NCI-H524 treated with DMSO at 0.1 percent for 48 hours (cell line): ENCODE measurements at places on chromosomes 2 and 18.

DNA sequence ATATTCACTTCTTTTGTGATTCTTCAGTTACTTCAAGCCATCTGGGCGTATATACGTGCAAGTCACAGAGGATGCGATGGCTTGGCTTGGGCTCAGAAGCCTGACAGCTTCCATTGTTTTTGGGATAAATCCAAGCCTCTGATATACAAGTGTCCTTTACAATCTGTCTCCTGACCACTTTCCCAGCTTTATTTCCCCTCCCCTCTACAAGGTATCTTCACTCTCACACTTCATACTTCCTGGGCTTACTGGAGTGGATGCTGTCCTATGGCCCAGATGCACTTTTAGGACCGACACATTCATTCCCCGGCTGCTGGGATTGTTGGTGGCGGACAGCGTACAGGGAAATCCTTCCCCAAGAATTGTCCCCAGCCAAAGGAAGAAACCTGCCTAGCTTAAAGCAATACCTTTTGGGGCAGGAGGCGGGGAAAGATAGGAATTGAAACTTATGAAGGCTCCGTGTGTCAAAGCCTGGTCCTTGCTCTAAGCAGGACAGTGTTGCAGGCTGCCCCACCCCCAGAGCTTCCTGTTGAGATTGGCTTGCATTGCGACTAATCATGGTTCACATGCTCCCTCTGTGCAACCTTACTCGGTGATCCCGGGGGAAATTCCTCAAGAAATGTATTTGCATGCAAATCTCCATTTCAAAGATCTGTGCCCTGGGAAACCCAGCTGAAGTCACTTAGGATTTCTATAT, 802.9 kb upstream of the ID2 start:
- no peak for DNase-seq

GRCh38 chr2:231100990-231101389, 23.9 kb downstream of the HTR2B start:
- DNase-seq = no peak

- DNase-seq = no peak
These were observed 2.0 kb downstream of the ZNF638 start for GRCh38 chr2:71333619-71334018.

- no peak for DNase-seq
These were observed 28.8 kb downstream of the ITGAV start for GRCh38 chr2:186618696-186619095.

DNA sequence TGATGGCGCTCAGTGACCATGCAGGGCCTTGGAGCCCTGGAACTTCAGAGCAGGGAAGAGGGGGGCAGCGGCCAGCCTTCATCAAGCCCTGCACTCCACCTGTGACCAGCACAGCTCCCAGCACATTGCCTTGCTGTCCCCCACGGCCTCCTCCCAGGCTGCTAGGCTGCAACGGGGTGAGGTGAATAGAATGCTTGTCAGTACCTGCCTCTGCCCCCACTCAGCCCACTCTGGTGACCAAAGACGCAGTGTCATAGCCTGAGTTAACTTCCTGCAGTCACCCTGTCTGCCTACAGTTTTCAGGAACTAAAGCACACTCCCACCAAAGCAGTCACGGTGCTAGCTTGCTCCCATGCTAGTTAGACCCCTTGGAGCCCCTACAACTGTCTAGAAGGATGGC, 72.1 kb downstream of the STPG4 start:
- DNase-seq = no peak

DNA sequence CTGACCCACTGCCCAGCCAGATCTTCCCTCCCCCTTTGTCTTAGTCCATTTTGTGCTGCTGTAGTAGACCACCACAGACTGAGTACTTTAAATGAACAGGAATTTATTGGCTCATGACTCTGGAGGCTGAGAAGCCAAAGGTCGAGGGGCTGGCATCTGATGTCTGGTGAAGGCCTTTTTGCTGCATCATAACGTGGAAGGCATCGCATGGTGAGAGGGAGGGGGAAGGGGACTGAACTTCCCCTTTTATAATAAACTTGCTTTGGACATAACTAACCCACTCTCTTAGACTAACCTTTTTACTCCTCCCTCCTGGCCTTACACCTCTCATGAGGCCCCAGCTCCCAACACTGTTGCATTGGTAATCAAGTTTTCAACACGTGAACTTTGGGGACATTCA, 83.8 kb downstream of the MAP4K4 start:
- DNase-seq = no peak

DNA sequence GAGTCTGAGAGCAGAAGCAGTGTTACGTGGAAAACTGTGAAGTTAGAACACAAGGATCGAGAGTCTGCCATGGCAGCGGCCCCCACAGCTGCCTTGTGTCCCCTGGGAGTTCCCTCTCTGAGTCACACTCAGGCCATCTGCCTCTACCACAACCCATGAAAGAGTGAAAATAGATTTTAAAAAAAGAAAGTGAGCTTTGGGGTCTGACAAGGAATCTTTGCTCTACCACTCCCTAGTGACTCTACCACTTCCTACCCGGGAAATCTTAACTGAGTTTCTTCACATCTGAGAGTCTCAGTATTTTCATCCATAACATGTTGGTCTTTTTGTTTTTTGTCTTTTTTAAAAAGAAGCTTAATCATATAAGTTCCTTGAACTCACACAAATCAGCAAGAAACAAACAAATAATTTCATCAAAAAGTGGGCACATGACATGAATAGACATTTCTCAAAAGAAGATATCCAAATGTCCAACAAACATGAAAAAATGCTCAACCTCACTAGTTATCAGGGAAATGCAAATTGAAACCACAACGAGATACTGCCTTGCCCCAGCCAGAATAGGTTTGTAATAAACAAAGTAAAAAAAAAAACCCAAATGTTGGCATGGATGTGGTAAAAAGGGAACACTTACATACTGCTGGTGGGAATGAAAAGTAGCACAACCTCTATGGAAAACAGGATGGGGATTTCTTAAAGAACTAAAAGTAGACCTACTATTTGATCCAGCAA, 2.4 kb upstream of the MSGN1 start:
- peak; percentile 77 for DNase-seq

DNA sequence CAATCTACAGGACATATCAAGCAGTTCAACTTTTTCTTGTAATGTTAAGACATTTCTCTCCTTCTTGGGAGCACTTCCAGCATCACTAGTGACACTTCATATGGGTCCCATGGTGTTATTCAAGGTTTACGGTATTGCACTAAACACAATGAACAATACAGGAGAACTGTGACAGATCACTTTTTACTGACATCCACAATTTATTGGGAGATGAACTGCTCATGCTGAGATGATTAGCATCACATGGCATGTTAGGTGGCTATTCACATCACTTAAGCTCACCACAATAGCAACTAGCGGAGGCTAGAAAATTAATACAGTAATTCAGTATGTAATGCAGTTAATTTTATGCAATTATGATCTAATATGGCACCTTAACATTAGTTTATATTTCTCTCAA, 264.4 kb downstream of the ERBB4 start:
- DNase-seq = no peak

GRCh38 chr2:105783151-105783738, 38.5 kb downstream of the NCK2 start:
- DNase-seq = no peak

DNA sequence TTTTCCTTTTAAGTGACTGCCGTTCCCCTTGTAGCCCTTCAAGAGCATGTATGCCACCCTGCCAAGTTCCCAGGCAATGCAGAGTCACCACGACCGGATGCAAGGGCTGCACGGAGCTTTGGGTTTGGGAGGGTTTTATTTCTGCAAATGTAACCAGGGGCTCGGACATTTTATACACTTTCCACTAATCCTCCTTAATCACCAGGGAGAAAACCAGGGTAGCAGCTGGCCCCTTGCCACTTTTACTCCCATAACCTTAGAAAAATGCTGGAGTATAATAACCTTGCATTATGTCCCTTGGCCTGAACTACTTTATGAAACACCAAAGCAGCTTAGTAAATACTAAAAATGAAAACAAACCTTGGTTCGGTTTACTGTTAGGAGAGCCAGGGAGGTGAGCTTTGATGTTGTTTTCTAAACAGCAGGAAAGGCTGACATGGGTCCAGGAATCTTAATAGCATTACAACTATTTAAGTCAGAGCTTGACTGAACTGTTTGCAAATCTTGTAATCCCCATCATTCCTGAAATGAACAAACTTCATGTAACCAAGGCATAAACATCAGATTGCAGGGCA, 152.8 kb upstream of the RIOK3 start:
- peak; percentile 59 for DNase-seq

GRCh38 chr2:185306119-185306518, 432.5 kb upstream of the FSIP2 start:
- no peak for DNase-seq

GRCh38 chr2:66421612-66422011, 13.3 kb upstream of the MEIS1 start:
- no peak for DNase-seq

GRCh38 chr2:25341011-25341727, 556 bp downstream of the DNMT3A start:
- DNase-seq = no peak

GRCh38 chr2:143355870-143356269, 226.7 kb downstream of the ARHGAP15 start:
- no peak for DNase-seq

GRCh38 chr2:44582363-44583008, 220.7 kb downstream of the CAMKMT start:
- DNase-seq = no peak

DNA sequence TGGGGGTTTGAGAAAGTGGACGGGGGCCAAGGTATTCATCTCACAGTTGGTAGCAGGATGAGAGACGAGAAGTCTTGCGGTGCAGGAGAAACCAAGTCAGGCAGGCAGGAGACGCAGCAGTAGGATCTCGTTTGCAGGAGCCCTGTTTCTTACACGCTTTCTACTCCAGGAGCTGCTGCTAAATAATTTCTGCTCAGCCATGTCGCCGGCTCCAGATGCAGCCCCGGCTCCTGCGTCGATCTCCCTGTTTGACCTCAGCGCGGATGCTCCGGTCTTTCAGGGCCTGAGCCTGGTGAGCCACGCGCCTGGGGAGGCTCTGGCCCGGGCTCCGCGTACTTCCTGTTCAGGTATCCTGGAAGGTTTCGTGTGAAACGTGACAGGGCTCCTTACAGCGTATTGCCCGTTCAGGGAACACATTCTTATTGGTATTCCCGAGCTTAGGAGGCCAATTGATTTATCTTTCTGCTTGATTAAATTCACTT, 494 bp downstream of the ANKZF1 start:
- no peak for DNase-seq

- DNase-seq = no peak
These were observed 151.0 kb downstream of the HDAC4 start for GRCh38 chr2:239249776-239250175.

- DNase-seq = no peak
These were observed 10.4 kb downstream of the TBR1 start for GRCh38 chr2:161426455-161426921.

DNA sequence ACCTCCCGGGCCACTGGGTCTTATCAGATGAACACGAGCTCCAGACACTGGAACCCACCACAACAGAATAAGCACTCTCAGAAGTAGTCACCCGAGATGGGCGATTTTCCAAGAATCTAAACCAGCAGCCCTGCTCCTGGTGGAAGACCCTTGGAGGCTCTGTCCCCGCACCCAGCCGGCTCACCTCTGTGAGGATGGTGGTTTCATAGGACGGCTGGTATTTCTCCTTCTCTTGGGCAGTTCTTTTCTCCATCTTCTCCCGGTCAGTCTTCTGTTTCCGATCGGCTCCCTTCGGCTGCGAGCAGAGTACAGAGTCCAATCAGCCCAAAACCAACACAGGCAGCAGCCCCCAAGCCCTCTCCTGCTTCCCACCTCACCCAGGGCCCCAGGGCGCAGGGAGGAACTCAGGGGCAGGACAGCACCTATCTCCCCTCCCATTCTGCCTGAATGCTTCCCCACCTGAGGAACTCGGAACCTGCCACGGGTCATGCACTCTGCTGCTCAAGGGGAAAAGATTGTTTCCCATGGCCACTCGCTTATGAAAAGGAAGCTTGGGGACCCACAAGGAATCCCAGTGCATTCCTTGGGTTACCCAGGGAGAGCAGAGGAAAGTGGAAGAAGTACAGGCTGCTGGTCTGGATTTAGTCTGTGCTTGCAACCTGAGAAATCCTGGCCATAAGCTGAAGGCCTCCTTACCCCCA, 42.7 kb downstream of the TFCP2L1 start:
- DNase-seq = no peak

DNA sequence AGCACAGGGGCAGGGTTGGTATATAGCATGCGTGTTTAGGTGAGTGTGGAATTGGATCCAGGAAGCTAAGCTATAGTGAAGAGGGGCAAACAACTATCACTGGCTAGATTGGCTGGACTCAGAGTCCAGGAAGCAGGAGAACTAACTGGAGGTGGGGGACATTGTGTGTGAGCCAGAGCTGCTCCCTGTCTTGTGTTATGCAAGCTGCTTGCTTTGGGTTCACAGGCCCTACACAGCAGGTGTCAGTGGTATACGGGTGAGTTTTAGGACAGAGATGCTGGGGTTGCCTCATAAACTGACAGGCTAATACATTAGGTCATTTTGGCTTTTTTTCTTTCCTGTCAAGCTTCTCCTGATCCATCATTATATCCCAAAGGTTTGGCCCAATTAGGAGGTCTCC, 87.5 kb downstream of the CCDC85A start:
- no peak for DNase-seq

DNA sequence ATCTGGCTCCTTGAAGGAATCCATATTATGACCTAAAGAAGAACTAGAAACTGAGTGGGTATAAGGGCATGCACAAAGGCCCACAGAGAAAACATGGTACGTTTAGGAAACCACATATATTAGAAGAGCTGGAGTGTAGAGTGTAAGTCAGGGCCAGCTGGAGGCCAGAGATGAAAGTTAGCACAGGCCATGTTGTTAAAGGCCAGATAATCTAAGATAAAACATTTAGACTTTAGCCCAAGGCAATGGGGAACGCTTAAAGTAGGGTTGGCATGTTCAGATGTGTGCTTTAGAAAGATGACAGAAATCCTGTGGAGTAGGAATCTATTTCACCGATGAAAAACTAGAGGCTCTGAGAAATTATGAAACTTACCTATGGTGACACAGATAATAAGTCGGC, 229.1 kb upstream of the NRP2 start:
- no peak for DNase-seq

- no peak for DNase-seq
These were observed 8.0 kb upstream of the TMEM214 start for GRCh38 chr2:27024812-27025211.

DNA sequence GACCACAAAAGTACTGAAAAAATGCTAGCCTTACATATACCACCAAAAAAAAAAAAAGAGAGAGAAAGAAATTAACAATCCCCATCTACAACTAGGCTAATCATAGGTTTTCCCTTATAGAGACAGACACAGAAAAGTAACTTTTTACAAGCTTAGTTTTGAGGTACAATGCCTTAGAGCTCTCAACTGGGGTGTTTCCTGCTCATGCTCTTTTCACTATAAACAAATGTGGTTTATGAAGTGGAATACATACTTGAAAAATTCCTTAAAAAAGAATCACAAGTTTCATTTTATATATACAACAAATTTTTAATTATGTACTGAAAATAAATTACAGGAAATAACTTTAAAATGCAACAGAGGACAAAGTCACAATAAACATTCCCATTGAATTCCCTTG, 82.5 kb downstream of the ATL2 start:
- DNase-seq = no peak

DNA sequence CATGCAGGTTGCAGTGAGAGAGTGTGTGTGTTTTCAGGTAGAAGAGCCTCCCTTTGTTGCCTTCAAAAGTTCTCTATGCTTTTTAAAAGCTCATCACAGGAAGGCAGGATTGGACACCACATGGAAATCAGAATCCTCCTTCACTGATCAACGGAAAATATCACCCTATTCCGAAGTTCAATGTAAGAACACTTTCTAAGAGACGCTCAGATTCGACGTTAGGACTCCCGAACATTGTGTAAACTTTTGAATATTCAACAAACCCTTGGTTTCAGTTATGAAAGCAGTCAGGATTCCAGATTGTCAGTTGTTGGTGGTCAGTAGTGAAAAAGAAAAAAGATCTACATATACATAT, 561.4 kb upstream of the ID2 start:
- DNase-seq = no peak

GRCh38 chr2:161754379-161754778, 130.2 kb downstream of the SLC4A10 start:
- no peak for DNase-seq
